ENCODE measurements at places on chromosomes 2 and 18. TPM values are rescaled to one million over a fixed set of nuclear protein-coding genes. Genes with fewer than 3 reads are reported as not detected.

Gene FSHR
- not detected for total RNA-seq

Gene SERPINB10
- total RNA-seq, result not detected

Gene GREB1
- 2.2 TPM for total RNA-seq

Gene RIT2
- total RNA-seq, result not detected

Gene ITPRID2
- total RNA-seq, result 289 TPM

Gene ALPI
- not detected for total RNA-seq

Gene CFC1
- not detected for total RNA-seq

Gene COLEC12
- 122 TPM for total RNA-seq

Gene ATP6V1B1
- 1.7 TPM for total RNA-seq

Gene FAM237A
- total RNA-seq, result not detected

Measured in smooth muscle cell of trachea (primary cell).